NCI-H2171 (cell line): ENCODE measurements at places on chromosomes 3 and 15.

DNA sequence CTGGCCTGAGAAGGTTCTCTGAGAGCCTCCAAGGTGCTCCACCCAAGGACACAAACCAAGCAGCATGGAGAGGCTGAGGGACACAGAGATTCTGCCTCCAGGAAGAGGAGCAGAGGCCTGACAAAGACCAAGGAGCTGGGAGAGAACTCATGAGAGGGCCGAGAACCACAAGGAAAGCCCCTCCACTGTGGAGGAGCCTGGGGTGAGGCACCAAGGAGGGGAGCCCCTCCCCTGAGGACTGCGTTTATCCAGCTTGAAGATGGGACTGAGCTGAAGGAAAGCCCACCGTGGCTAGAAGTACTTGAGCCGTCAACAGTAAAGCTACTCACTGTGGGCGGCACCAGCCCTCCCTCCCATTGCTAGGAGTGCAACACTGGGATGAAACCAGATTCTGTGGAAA, 63.1 kb upstream of the MEF2A start:
- no peak for DNase-seq

GRCh38 chr3:182738583-182739411, 54.5 kb upstream of the ATP11B start:
- no peak for DNase-seq

DNA sequence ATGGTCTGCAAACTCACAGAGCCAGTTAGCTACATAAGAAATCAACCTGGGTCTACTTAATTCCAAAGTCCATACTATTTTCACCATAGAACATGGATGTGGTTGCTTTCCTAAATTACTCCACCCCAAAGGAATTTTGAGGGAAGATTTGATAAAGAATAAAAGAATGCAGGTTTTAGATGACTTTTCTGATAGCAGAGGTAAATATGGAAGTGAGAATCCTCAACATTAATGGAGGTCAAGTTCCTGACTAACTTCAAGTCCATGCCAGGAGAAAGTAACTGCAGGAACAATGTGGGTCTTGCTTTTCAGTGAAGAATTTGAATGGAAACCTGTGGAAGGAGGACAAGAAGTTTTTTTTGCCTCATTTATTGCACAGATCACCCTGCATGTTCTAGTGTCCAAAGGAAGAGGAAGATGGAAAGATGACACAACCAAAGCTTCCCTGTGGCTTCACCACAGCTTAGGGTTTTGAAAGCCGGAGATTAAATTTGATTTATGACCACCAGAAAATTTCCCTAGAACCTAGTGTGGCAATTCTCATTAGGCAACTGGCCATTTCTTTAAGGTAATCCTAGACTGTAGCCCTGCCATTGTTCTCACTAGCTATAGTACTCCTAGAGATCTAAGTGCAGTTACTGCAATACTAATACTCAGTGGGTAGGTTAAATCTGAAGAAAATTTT, 429.7 kb downstream of the RAP2B start:
- no peak for DNase-seq

- no peak for DNase-seq
Observed at GRCh38 chr3:98695796-98696195, 67.3 kb upstream of the ST3GAL6 start.

DNA sequence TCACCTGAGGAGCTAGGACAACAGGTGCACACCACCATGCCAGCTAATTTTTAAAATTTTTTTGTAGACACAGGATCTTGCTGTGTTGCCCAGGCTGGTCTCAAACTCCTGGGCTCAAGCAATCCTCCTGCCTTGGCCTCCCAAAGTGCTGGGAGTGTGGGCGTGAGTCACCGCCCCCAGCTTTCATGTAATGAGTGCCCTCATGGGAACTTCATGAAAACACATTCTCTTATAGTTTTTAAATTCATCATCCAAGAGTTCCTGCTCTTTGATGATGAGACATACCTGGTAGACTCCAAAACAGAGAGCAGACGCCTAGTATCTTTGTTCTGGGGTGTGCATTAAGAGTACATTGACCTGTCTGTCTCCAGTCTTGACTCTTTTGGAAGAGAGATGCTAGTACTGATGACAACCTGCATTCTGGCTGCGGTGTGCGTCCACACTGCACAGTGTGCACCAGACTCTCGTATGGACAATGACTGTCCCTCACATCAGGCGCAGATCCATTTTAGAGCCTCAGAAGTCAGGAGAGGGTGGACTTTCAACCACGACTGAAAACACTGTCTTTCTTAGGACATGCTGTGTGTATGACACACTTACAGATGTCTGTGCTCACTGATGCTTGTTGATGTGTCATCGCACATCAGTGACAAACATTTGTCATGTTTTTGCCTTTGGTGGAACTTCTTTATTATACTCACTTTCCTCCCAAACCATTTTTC, 2.0 kb downstream of the NRROS start:
- no peak for DNase-seq

GRCh38 chr3:79497447-79498111, 270.2 kb downstream of the ROBO1 start:
- no peak for DNase-seq

DNA sequence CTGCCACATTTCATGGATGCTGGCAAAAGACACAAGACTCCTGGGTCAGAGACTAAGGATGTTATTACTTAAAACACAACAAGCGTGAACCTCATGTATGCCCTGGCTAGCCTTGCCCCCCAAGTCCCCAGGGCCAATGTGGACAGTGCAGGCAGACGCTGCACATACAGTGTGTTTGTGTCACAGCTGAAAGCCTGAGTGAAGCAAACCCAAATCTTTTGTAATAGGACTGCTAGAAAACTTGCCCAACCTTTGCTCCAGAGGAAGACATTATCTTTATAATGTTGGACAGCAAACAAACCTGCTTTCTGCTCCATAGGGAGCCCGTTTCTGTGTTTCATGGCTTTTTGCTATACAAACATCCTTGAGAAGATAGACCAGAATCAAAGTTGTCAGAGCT, 282.0 kb upstream of the RORA start:
- DNase-seq: no peak

- no peak for DNase-seq
Observed at GRCh38 chr3:52838561-52839267, 3.9 kb upstream of the MUSTN1 start.

DNA sequence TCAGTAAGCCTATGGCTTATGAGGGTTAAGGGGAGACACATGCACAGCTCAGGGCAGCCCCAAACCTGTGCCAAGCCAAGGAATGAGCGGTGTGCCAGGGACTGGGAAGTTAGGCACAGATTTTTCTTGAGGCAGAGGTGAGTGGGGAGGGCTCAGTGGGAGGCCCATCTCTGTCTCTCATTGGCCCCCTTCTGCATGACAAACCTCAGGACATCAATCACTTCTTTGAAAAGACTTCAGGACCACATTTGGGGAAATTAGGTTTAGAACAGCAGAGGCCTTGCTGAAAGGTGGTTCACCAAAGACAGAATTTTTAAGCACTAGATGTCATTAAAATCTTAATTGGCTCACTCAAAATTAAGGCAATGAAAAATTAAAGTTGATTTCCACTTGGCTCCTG, 57.2 kb downstream of the RAB11A start:
- DNase-seq: no peak

- no peak for DNase-seq
Observed at GRCh38 chr3:140420621-140421357, 257.1 kb upstream of the TRIM42 start.

DNA sequence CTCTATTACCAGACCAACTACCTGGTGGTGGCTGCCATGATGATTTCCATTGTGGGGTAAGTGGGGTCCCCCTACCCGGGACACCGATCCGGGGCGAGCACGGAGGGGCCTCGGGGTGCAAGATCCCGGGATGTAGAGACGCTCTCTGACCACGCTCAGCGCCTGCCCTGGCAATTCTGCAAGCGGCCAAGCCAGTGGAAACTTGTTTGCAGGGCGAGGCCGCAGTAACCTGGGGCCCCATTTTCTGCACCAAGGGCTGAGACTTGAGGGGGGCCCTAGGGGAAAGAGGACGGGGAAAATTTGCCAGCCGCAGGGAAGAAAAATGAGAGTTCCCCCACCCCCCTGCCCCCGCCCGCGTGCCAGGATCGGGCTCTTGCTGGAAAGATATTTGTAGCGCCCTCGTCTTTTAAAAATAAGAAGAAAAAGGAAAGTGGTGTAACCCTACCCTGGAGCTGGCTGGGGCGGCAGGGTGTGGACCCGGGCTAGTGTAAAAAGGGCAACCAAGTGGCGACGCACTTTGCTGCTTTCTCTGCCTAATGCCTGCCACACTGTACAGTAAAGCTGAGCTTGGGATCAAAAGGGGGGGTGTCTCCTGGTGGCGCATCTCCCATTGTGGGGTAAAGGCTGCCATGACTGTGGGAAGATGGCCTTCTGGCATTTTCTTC, 563 bp downstream of the ARL6IP5 start:
- no peak for DNase-seq

DNA sequence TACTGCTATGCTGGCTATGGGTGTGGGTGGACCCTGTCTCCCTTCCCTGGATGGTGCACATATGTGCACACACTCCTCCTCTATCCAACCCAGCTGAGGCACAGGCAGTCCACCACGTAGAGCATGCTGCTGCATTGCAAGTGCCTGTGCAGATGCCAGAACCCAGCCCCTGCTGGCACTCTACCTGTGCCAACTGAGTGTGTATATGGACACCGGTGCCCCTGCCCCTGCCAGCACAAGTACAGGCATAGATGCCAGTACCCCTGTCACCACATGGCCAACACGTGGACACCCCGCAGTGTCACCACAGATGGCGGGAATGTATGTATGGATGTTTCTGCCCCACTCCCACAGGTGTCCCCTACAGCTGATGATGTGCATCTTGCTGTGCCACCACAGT, 216.5 kb downstream of the ISL2 start:
- no peak for DNase-seq

GRCh38 chr15:64017591-64018163, 28.6 kb downstream of the DAPK2 start:
- DNase-seq: no peak

DNA sequence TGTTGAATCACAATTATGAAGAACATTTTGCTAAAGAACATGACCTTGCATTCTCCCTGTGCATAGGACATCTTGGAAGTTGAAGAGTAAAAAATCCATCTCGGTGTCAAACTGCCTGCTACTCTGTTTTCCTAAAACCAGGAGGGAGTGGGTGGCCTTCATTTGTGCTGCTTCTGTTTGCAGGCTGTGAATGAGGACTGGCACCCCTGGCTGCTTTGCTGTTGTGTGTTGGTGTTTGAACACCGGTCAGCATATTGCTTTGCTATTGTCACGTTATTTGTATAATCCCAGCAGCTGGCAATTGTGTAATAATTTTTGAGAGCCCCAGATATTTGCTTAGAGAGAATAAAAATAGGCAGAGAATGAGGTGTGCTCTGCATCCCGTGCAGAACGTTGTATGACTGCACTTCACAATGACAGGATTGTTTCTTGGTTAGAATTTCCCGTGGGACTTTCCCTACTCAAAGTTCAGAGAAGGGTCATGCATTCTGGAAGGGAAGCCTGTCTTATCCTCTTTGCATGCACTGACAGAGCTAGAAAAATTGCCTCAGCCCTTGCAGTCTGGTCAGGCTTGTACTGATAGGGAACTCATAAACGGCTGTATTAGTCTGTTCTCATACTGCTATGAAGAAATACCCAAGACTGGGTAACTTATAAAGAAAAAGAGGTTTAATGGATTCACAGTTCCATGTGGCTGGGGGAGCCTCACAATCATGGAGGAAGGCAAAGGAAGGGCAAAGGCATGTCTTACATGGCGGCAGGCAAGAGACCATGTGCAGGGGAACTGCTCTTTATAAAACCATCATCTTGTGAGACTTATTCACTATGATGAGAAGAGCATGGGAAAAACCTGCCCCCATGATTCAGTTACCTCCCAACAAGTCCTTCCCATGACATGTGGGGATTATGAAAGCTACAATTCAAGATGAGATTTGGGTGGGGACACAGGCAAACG, 16.3 kb downstream of the SV2B start:
- DNase-seq: no peak

- peak; percentile 26 for DNase-seq
Observed at GRCh38 chr3:116059421-116060096, 385.7 kb downstream of the LSAMP start.

DNA sequence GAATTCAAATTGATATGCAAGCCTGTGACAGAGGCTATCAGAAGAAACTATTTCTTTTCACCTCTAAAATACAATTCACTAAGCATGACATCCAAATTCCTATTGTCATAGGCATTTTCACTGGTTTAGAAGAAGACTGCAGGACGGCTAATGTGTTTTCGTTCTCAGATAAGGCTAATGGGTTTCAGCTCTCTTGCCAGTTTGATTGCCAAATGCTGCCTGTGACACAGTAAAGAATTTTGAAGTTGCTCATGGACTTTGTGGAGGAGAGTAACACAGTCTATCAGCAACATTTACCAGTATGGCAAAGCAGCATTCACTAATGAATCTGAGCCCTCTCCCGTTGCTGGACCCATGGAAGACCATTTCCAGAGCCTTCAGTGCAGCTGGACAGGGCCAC, 948.1 kb downstream of the FHIT start:
- no peak for DNase-seq

- DNase-seq: no peak
Observed at GRCh38 chr3:185353225-185353624, 9.7 kb upstream of the MAP3K13 start.

DNA sequence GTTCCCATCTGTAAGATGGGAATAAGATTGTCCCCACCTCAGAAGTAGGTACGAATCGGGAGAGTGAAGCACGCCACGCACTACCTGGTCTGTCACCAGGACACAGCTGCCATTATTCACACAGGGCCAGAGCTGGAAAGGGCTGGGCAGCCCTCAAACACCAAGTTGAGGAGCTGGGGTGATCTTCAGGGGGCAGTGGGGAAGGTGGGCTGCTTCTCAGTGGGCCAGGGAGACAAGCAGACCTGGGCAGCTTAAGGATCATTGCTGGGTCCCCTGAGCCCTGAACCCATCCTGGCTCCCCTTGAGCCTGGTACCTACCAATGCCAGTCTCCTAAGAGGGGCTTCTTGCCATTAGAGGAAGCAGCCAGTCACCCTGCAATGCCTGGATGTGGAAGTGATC, 82.1 kb downstream of the SMAD6 start:
- no peak for DNase-seq

DNA sequence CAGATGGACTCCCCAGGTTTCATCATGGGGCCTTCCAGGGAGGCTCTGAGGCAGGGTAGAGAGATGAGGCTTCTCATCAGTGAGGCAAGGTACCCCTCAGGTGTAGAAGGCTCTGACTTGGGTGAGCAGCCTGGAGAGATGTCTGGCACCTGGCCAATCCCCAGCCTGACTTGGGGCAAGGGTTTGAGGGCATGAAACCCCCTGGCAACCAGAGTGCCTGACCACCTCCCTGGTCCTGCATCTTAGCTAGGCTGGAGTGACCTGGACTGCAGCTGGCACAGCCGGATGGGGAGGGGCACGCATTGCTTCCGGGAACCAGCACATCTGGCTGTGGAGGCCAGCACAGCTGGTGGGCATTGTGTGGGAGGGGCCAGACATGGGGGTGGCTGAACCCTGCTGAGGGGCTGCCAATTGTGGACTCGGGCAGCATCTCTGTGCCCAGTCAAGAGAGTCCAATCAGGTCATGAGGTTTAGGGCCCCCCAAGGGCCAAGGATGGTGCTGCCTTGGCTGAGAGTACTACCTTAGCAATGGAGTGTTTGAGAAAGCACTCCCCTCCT, 1.9 kb downstream of the ZBTB47 start:
- no peak for DNase-seq

DNA sequence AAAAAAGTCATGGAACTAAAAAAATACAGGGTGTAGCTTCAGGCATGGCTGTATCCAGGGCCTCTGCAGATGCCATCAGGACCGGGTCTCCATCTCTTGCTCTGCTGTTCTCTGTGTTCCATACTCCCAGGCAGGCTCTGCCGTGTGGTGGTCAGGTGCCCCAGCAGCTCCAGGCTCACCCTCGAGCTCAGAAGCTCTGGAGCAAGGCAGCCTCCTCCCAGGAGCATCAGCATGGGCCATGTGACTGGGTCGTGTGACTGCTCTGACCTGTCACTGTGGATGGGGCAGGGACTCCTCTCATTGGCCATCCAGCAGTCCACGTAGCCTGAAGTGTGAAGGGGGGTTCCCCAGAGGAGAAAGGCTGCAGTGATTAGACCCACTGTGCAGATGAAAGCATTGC, 8.5 kb downstream of the FBLN2 start:
- DNase-seq: no peak
